NT2/D1 (cell line): ENCODE measurements at places on chromosomes 1 and 21.

GRCh38 chr1:106880226-106880625, 176.2 kb upstream of the PRMT6 start:
- DNase-seq, result no peak

- peak; percentile 72 for DNase-seq
Observed at GRCh38 chr1:177385760-177386698, 215.3 kb downstream of the BRINP2 start.

GRCh38 chr1:10744654-10745238, 51.7 kb downstream of the CASZ1 start:
- DNase-seq, result no peak

GRCh38 chr1:226002667-226003501, 3.7 kb upstream of the SDE2 start:
- peak; percentile 83 for DNase-seq

- DNase-seq, result peak; percentile 60
Observed at GRCh38 chr1:42765832-42766740, 742 bp downstream of the P3H1 start.

GRCh38 chr1:33434363-33434750, 3.5 kb upstream of the PHC2 start:
- DNase-seq, result no peak

DNA sequence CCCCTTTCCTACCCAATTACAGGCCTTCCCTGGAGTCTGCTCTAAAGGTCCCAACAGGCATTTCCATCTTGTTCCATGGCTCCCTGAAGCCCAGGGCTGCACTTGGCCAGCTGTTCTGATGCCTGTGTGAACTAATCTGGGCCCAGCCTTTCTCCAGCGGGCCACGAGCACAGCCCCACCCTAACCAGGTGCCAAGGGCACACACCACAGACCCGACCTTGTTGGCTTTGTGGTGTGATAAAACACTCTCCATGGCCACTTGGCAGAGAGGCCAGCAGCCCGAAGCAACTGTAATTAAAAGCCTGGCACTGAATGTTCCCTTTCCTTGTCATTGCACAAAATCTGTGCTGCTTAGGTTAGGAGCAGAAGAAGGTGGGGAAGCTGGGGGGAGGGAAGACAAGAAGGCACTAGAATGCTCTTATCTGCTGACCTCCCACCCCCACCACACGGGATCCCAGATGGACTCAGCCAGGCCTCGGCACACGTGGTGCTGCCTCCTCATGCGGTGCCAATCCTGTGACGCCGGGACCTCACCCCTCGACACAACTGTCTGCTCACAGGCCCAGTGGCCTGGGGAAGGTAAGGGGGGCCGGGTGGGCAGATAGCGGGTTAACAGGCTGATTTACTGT, 9.9 kb downstream of the HCRTR1 start:
- DNase-seq, result no peak

DNA sequence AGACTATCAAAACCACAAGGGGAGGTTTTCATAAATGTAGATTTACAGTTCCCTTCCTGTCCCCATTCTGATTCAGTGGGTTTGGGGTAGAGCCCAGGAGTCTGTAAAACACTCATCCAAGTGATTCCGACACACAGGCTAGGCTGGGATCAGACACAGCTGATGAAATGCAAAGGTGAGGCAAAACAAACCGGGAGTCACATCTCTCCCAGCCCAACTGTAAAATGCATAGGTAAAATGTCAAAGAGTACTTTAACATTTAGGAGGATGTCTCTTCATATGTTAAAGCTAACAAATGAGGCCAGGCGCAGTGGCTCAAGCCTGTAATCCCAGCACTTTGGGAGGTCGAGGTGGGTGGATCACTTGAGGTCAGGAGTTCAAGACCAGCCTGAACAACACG, 45.0 kb downstream of the ZNF281 start:
- peak; percentile 96 for DNase-seq

GRCh38 chr1:48917901-48918603, 141.4 kb upstream of the BEND5 start:
- DNase-seq, result no peak

- no peak for DNase-seq
Observed at GRCh38 chr1:198950036-198950435, 311.2 kb downstream of the PTPRC start.

DNA sequence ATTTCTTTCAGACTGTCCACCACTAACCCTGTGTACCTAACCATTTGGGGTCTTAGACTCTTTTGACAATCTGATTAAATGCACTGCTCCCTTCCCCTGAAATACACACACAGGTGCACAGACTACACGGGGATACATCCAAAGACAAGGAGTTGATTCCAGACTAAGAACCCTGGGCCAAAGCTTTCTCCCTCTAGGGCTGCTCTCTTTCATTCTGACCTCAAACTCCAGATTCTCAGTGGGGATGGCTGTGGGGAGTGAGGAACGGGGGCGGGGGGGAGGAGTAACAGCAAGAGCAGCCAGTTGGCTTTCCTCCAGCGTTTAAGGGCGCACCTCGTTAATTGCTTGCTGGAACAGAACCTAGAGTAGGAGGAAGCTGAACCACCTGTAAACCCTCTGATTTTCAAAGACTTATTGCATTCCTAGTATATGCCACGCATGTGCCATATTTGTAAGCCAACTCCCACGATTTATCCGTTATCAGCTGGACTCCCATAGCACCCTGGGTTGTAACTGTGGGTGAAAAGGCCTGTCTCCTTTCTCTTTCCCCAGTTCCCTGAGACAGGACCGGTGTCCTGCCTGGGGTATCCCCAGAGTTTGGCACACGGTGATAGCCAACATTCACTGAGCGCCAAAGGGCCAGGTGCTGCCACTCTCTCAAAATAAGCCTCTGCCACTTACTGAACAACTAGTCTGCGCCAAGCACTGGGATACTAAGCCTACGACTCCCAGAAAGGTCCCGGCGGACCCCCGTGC, 920 bp downstream of the MTHFR start:
- no peak for DNase-seq

DNA sequence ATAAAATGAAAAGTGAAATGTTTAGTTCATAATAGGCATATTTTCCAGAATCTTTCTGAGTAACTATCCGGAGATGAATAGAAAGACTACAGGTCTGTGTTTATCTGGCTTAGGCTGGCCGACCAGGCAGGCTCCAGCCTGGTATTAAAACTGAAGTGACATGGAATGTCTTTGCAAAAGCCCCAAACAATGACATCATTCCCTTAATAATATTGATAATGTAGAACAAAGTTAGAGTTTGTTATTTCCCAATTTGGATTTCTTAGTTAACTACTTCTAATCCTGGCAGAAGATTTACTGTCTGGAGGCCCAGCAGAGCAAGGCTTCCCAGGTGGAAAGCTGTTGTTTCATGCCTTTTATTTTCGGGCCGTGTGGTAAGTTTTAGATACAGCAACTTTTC, 207.7 kb downstream of the GREM2 start:
- no peak for DNase-seq

DNA sequence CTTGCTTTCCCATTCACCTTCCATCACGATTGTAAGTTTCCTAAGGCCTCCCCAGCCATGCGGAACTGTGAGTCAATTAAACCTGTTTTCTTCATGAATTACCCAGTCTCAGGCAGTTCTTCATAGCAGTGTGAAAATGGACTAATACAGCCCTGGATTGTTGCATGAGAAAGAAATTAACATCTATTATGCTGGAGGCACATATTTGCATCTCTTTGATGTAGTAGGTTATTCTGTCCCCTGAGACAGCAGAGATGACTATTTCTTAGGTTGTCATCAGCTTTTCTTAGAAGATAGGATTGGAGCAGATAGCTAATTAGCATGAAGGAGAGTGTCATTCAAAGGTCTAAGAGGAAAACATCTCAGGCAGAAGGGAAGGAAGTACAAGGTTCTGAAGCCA, 166.2 kb downstream of the OMA1 start:
- no peak for DNase-seq
